ENCODE measurements at places on chromosomes 7 and 10.

GRCh38 chr7:111090846-111091245, at the start of gene LRRN3:
LRRN3 (plus strand) TSS chr7:111091127; CDS start chr7:111122773, 31,646 bp downstream.
- no peak for DNase-seq

- DNase-seq, result no peak
Observed at GRCh38 chr7:151009327-151010036, 14.8 kb downstream of the ATG9B start.

- no peak for DNase-seq
Observed at GRCh38 chr10:48604991-48605508, at the start of gene ARHGAP22. ARHGAP22 (minus strand) TSS chr10:48605073; CDS start chr10:48604796, 277 bp downstream.

DNA sequence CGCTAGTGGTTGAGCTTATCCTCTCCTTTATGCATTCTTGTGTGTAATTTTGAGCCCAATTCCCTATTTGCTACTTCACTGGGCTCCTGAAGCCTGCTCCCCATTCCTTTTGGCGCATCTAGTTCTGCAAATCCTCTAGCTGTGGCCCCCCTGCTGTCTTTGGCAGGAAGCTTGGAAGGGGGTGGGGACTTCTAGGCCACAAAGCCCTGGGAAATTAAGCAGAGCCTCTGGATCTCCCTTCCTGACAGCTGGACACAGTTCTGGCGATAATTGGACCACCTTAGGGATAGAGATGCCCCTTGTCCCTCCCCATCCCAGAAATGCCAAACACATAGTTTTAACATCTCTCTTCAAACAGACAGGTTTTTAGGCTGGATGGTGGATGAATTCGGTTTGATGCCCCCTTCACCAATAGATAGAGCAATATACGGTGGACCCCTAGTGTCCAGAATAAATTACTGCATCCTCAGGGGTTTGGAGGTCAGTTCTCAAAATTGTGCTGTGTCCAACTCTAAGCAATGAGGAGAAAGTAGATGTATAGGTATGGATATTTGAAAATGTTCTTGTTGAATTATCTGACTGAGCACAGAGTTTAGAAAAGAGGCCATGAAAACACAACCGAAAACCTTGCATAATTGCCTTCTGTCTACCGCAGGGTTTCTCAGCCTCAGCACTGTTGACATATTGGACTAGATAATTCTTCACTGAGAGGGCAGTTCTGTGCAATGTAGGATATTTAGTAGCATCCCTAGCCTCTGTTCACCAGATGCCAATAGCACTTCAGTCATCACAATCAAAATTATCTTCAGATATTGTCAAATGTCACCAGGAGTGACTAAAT, 75.5 kb downstream of the PAPSS2 start:
- no peak for DNase-seq

GRCh38 chr10:120573355-120573754, 116.3 kb downstream of the PLPP4 start:
- DNase-seq, result no peak

GRCh38 chr7:15461576-15461975, 100.2 kb downstream of the AGMO start:
- DNase-seq, result no peak

DNA sequence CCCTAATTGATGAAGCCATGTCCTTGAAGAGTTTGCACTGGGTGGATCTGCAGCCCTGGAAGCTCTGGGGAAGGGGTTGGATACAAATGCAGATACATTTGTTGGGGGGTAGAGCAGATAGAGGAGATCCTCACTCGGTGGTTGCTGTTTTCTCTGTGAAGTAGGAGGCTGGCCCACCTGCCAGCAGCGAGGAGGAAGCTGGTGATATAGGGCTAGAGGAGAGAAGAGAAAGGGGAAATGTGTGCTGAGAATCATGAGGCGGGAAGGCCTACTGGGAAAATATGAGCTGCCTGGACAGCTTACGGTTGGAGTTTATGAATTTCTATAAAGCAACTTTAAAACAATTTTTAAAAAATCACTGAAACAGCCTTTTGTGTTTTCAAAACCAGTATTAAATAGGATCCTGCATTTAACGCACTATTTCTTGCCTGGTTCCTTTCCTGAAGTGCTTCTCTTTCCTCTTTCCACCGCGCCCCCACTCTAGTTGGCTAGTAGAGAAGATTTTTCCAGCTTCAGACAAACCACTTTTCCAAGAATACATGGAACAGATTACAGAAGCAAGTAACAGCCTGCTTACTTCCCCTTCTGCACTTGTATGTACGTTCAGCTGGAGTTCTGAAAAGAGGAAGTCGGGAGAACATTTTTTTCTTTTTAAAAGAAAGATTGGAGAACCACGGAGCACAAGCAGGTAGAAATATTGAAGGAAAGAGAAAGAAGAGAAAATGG, 100.6 kb upstream of the GLCCI1 start:
- no peak for DNase-seq

GRCh38 chr10:132383751-132384196, 13.2 kb upstream of the PWWP2B start:
- DNase-seq, result no peak

- DNase-seq, result no peak
Observed at GRCh38 chr10:986881-987619, 1.2 kb upstream of the GTPBP4 start.
